ENCODE measurements at places on chromosomes 6 and 20.

GRCh38 chr6:116877743-116878142, 701 bp downstream of the RFX6 start:
- DNase-seq: peak; percentile 34

DNA sequence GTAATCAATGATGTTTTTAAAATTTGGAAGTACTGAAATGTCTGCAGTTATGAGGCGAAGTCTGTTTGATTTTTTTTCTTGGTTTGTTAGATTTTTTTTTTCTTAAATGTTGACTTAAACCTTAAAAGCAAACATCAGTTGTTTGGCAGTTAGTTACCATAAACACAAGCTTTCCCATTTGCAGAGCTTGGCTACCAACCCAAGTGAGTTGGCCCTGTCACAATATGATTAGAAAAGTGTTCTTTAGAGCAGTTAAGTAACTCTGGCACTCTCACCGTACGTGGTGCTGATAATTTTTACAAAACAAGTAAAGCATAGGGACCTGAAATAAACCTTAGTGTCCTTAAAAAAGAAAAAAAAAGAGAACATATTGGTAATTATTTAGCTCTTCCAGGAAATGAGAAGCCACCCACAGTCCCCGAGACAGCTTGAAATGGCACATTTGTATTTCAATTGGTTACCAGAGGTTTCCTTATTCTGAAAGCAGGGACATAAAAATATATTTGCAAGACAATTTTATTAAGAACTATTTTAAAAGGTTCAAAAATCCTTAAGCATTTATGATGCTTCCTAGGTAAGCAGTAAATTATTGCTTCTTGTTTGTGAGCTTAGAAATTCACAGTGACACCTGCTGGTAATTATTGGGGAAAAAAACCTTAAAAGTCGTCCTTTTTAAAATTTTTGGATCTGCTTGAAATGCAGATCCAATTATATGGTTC, 3.9 kb downstream of the HEY2 start:
- DNase-seq: no peak

DNA sequence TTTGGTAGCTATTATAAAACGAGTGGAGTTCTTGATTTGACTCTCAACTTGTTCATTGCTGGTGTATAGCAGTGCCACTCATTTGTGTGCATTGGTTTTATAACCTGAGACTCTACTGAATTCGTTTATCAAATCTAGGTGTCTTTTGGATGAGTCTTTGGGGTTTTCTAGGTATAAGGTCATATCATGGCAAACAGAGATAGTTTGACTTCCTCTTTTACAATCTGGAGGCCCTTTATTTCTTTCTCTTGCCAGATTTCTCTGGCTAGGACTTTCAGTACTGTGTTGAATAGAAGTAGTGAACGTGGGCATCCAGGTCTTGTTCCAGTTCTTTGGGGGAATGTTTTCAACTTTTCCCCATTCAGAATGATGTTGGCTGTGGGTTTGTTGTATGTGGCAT, 38.8 kb downstream of the SUMO4 start:
- no peak for DNase-seq

DNA sequence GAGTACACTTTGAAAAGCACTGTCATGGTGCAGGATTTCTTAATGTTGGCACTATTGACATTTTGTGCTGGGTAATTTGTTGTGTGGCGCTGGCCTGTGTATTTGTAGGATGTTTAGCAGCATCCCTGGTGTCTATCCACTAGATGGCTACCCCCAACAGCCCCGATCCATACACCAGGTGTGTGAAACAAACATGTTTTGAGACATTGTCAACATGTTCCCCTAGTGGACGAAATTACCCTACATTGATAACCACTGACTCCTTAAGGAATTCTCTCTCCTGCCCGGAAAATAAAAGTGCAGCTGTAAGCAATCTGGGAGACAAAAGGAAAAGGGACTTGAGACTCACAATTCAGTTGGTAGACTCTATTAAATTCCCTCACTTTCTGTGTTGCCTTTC, 52.6 kb upstream of the TMEM200A start:
- no peak for DNase-seq

DNA sequence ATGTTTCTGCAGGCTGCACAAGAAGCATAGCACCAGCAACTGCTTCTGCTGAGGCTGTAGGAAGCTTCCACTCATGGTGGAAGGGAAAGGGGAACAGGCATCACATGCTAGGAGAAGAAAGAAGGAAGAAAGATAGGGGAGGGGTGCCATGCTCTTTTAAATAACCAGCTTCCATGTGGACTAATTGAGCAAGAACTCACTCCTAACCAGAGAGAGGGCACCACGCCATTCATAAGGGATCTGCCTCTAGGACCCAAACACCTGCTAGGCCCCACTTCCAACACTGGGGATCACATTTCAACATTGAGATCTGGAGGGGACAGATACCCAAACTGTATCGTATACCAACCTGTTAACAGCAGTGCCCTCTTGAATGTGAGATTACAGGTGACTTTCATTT, 46.9 kb upstream of the ARMC2 start:
- no peak for DNase-seq

DNA sequence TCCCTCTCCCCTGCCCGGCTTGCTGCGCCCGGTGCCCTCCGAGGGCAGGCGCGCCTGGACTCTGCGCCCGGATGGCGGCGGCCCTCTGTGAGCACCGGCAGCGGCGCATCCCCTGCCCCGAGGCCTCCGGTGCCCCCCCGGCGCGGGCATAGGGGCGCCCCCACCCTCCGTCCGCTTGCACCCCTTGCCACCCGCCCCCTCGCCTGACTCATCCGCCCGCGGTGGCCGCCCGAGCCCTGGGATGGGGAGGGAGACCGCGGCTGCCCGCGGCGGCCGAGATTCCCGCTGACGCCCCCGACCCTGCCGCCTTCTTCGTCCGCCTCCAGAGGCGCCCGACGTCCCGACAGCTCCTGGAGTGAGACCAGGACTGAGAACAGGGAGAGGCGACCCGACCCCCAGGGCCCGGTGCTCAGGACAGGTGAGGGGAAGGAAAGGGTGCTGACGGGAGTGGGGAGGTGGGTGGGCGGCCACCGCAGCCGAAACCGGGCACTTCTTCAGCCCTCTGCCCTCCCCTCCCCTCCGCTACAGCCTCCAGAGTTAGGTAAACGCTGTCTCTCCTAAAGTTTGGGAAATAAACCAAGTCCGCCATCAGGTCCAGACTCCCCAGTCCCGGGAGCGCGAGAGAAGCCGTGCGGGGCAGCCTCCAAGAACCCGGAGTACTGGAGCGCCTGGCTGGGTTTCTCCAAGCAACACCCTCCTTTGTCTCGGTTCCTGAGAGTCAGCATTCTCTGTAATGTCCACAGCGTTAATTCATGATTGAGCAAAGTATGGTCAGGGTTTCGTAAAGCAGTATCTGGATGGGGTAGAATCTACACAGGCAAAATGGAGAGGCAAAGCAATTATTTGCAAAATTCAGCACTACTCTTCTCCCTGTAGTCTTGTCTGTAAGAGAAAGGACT, 539 bp downstream of the TMEM200A start:
- DNase-seq: peak; percentile 75
